ENCODE measurements at places on chromosomes 16 and 17. TPM values are rescaled to one million over a fixed set of nuclear protein-coding genes. Genes with fewer than 3 reads are reported as not detected.
A peak's percentile ranks its signal among the peaks of the same experiment; 100 is the strongest.

The LPO gene
- polyA plus RNA-seq, result 0.10 TPM

The SLC25A19 gene
- 6.9 TPM for polyA plus RNA-seq

The CD300LB gene
- 0.14 TPM for polyA plus RNA-seq

The OTOP3 gene
- not detected for polyA plus RNA-seq

The IL34 gene
- 0.71 TPM for polyA plus RNA-seq

The MT4 gene
- not detected for polyA plus RNA-seq

DNA sequence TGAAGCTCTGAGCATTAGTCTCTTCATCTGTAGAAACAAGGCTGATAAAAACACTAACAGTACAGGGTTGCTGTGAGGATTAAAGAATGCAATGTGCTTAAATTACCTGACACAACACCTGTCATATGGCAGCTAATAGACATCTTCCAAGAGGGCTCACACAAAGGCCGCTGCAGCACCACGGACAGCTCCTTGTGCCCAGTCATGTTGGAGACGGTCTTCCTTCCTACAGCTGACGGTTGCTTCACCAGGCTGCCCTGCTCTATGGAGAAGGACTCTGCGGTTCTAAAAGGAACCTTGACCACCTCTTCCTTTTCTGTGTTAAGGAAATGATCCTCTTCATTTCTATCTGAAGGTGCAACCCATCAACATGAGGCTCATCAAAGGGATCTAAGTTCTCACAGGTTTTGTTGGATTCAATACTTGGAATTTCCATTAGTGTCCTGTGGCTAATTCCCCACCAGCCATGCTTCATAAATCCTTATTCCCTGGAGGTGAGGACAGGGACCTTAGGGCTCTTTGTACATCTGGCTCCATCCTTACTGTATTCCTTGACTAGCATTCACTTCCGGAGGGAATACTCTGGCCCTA is 138.9 kb upstream of the CES5A start:
- peak; percentile 71 for DNase-seq

DNA sequence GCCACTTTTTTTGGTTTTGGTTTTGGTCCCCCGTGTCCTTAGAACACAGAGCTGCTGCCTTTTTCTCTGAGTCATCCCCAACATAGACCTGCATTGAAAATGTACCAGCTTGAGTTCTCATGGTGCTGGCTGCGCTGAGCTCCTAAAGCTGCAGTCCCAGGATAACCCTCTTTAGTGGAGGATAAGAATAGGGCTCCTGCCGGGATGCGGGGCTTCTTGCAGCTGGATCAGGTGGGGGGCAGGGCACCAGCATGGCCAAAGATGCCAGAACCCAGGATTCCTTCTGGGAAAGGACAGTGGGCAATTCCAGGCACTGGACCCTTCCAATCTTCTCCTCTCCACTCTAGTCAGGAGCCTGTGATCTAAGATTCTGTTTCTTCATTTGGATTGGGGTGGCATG is 8.3 kb upstream of the CLUH start:
- DNase-seq, result no peak

DNA sequence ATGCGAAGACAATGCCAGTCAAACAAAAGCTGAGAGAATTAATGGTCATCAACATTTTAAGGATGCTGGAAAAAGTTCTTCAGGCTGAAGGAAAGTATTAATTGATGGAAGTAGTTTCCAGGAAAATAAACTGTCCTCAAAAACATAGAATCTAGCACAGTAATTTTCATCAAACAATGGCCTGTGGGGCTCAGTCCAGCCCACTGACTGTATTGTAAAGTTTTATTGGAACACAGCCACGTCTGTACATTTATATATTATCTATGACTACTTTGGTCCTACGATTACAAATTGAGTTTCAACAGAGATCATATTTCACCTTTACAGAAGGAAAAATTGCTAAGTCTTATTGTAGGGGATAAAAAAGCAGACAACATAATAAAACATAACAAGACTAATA is 484.5 kb downstream of the KCNJ2 start:
- DNase-seq, result no peak

DNA sequence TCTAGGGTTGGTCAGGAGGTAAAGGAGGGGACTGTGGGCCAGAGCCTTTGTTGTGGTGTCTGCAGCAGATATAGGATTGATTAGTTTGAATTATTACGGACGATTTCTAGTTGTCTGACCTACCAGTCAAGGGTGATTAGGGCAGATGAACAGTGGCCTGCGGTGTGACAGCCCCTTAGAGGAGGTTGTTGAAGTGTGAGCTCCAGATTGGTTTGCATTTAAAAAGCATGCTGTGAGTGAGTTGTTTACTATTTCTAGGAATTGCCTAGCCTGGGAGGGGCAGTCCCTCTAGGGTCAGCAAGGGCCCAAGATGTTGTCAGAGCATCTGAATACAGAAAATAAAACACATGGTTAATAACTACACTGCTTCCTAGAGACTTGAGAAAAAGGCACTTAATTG is 108.8 kb downstream of the ARHGAP44 start:
- no peak for DNase-seq

DNA sequence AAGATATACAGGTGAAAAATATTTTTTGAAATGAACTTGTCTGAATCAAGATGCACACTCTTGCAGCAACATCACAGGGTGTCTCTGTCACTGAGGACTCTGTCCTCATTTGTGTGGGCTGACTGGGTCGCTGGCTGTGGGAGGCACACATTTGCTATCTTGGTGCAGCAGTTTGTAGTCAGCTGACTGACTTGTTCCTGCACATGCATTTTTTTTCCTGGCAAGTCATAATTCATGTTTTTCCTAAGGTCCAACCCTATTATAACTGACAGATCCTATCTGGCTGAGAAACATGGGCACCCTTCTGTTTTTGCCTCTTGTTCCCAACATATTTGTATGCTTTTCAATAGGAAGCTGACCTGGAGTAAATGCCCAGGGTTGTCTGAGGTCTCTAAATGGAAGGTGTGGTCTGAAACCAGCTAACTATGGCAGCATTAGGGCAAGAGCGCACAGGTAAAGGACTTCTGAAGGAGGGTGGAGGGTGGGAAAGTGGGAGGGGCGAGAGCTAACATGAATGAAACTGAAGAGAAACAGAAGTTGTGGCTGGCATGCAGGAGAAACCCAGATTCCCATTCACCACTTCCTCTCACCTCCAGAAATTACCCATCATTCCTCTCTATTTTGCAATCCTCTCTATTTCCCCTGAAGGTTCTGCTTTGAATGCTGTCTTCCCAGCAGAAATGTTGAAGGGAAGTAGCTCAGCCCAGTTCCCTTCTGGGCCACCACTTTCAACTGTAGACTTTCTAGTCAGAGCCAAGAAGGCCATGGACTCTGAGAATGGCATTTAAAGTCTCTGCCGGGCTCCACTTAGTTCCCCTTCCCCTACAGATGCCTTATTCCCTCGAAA is 166.1 kb downstream of the PRKCA start:
- no peak for DNase-seq

DNA sequence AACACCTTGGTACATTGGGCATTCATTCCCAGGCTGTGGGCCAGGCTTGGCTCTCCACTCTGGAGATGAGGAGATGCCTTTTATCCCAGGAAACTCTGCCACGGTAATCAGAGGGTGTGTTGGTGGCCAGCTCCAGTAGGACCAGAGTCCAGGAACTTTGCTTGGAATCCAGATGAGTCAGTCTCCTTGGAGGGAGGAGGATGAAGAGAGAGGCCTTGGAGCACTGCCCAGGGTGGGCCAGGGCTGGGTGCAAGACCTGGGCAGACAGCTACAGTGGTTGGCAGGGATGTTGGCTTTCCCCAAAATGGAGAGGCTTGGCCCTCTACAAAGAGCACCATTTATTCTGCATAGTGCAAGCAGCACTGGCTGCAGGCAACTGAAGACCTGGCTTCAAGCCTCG is 209.0 kb downstream of the RGS9 start:
- DNase-seq, result no peak

DNA sequence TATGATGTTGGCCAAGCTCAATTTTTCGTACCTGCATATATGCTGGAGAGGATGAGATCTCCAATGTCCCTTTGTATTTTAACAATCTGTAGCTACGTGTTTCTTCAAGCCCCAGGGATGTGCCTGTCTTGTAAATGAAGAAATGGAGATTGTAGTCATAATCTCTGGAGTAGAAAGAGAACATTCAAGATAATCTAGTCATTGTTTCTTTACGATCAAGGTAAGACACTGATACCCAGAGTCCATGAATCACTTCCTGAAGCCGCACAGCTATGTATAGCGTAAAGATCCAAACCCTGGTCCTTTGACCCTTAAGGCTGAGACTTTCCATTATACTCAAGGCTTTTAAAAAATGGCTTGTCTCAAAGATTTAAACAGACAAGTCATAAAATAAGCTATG is 205.5 kb downstream of the HS3ST3B1 start:
- no peak for DNase-seq

GRCh38 chr17:21772321-21772720 is 80.0 kb downstream of the KCNJ18 start:
- no peak for DNase-seq

GRCh38 chr16:23279721-23280153 is 22.4 kb upstream of the SCNN1B start:
- no peak for DNase-seq

DNA sequence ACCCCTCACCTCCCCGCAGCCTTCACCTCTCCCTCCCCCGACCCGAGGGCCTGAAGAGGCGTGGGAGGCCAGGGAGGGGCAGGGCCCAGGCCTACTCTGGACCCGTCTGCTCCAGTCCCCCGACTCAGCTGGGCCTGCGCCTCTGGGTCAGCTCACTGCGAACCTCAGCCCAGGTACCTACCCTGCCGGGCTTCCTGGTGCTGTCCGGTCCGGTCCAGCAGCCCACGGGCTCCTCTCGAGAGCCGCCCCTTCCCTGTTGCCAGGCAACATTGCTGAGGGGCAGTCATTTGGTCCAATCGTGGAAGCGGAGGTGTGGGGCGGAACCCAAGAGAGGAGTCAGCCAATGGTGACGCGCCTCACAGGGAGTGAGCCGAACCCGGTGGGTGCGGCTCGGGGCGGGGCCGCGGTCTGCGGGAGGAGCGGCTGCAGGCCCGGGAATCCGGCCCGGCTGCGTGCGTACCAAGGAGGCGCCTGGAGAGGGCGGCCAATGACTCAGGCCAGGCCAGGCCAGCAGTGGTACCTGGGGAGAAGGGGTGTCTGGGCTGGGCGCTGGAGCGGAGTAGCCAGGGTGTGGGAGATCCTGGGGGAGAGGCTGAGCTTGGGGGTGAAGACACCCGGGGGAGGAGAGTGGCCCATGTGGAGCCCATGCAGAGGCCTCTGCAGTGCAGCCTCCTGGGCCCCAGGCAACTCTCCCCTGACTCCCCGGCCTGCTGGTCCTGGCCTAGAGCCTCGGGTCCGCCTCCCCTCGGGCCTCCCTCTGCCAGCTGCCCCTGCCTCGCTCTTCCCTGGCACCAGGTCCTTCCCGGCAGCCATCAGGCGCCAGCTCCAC is at the start of gene MEAK7:
MEAK7 (minus strand) TSS at position 240 of the 829 bp plus-strand sequence. CDS start 6,573 bp downstream, outside the sequence.
- peak; percentile 98 for DNase-seq

DNA sequence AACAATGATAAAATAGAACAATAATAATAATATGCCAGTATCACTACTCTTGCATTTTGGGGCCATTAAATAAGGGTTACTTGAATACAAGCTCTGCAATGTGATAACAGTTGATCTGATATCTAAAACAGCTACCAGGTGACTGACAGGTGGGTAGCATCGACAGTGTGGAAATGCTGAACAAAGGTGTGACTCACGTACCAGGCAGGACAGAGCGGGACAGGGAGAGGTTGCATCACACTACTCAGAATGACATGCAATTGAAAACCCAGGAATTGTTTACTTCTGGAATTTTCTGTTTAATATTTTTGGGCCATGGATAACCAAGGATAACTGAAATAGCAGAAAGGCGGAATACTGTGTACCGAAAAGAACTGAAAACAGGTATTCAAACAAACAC is 15.8 kb upstream of the ZNF19 start:
- no peak for DNase-seq

DNA sequence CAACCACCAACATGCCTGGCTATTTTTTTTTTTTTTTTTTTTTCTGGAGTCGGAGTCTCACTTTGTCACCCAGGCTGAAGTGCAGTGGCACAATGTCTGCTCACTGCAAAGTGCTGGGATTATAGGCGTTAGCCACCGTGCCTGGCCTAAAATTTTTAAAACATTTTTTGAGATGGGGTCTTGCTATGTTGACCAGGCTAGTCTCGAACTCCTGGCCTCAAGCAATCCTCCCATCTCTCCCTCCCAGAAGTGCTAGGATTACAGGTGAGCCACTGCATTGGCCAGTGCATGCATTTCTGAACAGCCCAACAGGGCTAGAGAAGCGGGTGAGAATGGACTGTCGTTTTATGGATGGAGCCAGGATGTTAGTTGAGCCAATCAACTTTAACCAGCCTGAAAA is 72.4 kb downstream of the ERCC4 start:
- DNase-seq, result no peak

DNA sequence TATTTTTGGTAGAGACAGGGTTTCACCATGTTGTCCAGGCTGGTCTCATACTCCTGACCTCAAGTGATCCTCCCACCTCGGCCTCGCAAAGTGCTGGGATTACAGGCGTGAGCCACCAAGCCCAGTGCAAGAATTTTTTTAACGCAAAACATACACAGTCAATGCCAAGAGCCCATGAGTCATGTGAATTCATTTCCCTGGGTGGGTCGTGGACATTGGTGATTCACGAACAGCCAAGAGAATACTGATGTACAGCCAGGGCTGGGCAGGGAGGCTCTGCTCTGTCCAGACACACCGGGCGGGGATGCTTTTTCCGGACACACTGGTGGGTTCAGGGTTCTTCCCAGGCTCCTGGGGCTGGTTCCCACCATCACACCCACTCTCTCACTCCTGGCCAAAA is 17.7 kb downstream of the SLC38A8 start:
- DNase-seq, result no peak

GRCh38 chr17:44176257-44176656 is 5.8 kb downstream of the ASB16 start:
- DNase-seq, result no peak
